Urinary bladder (tissue), 4 donors: ENCODE measurements at places on chromosomes 3 and 15. TPM values are rescaled to one million over a fixed set of nuclear protein-coding genes. Genes with fewer than 3 reads are reported as not detected.

Gene GREM1
- total RNA-seq, result 8.7 TPM

Gene MEIS2
- total RNA-seq, result 163 TPM

Gene PIF1
- 4.1 TPM for total RNA-seq

Gene STRA6
- total RNA-seq, result 21.9 TPM

Gene PAK6
- total RNA-seq, result 2.0 TPM

Gene C3orf85
- not detected for total RNA-seq

Gene LRRC31
- not detected for total RNA-seq

Gene SLC9A9
- 46.2 TPM for total RNA-seq
